Psoas muscle (tissue), 8 donors: ENCODE measurements at places on chromosomes 11 and 22. TPM values are rescaled to one million over a fixed set of nuclear protein-coding genes. Genes with fewer than 3 reads are reported as not detected.

Gene EHBP1L1
- total RNA-seq, result 339 TPM

DNA sequence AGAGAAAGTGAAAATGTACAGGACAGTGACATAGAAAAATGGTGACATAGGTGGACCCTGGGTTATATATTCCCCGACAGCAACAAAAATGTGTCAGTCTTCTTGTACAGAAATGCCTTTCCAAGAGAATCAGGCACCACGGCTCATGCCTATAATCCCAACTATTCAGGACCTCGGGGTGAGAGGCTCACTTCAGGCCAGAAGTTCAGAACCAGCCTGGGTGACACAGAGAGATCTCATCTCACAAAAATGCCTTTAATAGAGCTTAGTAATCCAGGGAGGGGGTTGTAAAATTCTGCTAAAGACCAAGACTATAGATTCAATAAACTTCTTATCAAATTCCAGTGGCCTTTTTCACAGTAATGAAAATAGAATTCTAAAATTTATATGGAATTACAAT lies 10.7 kb downstream of the ZNF195 start:
- no peak for DNase-seq

DNA sequence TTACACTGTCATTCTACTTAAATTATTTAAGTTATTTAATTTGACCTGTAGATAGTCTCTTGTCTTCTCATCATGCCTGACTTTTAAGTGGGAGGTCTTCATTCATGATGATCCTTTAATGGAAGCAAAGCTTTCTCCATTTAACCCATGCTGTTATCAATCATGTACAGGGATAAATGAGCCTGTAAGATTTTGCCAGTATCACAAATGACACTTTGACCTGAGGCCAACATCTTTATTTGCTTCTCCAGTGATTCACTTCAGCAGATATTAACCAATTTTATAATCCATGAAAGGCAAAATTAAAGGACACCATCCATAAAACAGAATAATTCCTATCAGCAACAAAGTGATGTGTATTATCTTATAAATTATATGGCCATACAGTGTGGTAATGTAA lies 7.7 kb downstream of the CCDC73 start:
- no peak for DNase-seq

DNA sequence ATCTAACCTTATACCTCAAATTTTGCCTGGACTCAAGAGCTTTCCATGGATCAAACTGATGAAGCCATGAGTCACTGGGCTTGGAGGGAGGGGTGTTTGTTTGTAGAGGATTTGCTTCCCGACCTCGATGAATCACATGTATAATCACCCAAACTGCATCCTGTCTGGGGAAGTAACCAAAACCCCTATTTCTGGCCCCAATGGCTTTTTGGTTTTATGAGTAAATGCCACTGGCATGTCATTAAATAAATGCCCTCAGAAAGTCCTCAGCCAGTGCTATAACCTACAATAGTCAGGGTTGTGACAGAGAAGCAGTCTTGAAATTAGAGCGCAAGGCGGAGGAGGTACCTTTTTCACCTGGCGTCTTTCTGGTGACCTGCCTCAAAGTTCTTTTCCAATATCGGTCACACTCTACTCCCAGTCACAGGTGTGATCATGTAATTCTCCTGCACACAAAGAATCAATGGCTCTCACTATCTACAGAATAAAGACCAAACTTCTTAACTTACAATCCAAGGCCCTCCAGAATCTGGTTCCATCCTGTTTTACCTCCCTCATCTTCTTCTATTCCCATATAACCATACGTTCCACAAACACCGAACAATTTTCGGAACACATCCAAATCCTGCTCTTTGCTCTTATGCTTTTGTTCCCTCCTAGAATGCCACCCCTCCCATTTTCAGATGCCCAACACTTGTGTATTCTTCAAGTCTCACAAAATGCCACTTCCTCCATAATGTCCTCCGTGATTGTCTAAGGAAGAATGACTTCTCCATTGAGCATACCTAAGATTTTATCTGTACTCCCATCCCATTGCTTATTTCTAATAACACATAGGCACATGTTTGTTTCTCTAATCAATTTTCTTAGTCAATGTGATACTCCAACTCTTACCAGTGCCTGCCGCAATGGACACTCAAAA lies 81.3 kb upstream of the BLID start:
- DNase-seq, result peak; percentile 19

DNA sequence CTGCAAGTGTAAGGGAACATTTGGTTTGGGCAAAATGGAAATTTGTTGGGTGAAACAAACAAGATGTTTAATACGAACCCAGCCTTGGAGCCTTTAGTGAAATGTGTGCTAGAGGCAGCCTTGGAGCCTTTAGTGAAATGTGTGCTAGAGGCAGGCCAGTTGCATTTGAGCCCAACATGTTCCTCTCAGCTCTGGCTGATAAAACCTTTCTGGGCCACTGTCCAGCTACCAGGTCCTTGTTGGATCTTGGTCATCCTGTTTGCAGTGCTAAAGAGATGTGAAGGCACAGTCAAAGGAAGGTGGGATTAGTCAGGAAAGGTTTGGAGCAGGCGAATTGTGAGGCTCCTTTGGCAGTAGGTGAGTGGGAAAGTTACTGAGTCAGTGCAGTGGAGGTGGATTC lies 48.9 kb downstream of the CEP164 start:
- no peak for DNase-seq
